ENCODE measurements at places on chromosomes 6 and 20.

- no peak for DNase-seq
Measured at GRCh38 chr6:42805297-42805861, 23.5 kb downstream of the BICRAL start.

- no peak for DNase-seq
Measured at GRCh38 chr6:119586250-119586882, 236.8 kb upstream of the MAN1A1 start.

DNA sequence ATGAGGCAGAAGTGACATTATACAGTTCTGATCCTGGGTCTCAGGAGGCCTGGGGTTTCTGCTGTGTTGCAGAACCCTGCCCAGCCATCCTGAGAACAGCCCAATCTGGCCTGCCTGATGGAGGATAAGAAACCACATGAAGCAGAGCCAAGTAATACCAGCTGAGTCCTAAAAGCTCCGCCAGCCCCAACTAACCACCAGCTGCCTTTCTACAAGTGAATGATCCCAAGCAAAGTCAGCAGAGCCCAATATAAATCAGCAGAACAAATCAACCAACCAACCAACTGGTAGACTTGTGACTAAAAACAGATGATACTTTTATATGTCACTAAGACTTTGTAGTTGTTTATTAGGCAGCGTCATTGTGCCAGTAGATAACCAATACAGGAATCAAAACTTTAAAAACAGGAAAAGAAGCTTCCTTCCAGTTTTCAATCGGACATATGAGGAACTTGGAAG, 52.1 kb downstream of the SNX5 start:
- no peak for DNase-seq

GRCh38 chr6:90079560-90080490, 185.6 kb downstream of the GJA10 start:
- peak; percentile 46 for DNase-seq

DNA sequence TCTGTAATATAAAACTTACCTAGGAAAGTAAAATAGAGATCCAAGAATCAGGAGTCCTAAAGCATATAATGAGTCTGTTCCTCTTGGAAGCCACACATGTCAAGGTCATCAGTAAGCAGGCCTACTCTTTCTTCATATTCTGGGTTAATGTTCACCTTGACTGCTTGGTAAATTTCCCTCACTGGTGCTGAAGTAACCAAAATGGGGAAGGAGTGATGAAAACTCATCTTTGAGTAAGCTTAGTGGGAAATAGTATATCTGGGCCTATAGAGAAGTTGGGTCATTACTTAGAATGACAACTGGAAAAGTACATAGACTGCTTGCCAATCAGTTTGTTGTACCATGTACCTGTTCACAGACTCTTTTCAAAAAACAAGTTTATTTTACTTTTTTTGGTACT, 6.6 kb downstream of the TSPYL4 start:
- DNase-seq, result no peak

GRCh38 chr6:107658920-107659865, 164.9 kb downstream of the SCML4 start:
- DNase-seq, result no peak

DNA sequence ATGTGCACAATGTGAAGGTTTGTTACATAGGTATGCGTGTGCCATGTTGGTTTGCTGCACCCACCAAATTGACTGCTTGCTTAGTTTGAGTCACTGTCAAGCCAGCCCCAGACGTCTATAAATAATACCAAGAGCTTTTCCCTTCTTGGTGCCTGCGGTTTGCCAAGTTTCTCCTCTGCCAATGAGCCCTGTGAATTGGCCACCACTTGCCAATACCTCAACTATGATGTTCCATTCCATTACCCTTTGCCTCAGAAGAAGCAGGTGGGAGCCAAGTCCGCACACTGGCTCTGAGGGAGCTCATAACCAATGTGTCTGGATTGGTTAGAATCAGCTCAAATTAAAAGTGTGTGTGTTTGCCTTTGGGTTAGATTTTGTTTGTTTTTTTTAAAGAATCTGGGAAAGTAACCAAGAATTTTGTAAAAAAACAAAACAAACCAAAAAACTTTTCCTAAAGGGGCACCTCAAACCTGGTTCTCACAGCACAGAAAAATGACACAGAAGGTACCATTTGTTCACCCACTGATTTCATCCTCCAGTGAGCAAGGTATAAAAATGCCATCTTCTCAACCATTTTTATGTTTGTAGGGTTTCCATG, 244.7 kb upstream of the PRND start:
- DNase-seq, result no peak
